Activated naive CD8-positive, alpha-beta T cell treated with anti-CD3 and anti-CD28 coated beads for 36 hours (primary cell): ENCODE measurements at places on chromosomes 3 and 15. TPM values are rescaled to one million over a fixed set of nuclear protein-coding genes. Genes with fewer than 3 reads are reported as not detected.

GRCh38 chr3:149179220-149179619 lies 42.4 kb downstream of the CP start:
- DNase-seq = no peak

GRCh38 chr3:17901893-17902292 lies 159.5 kb upstream of the TBC1D5 start:
- no peak for DNase-seq

GRCh38 chr15:79505956-79506355 lies 73.8 kb downstream of the MINAR1 start:
- DNase-seq = no peak

DNA sequence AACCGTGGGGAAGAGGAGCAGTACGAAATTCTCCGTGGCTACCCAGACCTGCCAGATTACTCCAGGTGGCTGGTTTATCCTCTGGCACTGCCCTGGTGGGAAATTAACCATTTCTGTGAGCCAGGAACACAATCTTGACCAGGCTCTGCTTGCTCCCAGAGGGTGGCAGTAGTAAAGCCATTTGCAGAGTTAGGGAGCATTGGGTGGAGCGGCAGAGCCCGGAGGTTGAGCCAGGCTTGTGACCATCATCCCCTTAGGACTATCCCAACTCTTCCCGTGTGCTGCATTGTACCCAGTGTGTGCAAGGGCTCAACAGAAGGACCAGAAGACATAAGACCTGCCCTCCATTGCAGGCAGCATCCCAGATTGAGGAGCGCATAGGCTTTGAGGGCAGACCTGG lies 5.3 kb downstream of the KNG1 start:
- no peak for DNase-seq

GRCh38 chr3:30258426-30259392 lies 347.7 kb upstream of the TGFBR2 start:
- DNase-seq = no peak

- no peak for DNase-seq
Measured at GRCh38 chr3:22922317-22922716, 280.8 kb upstream of the UBE2E2 start.

GRCh38 chr3:128590948-128591347 lies 59.7 kb downstream of the RPN1 start:
- no peak for DNase-seq

GRCh38 chr3:171851660-171852058 lies 8.5 kb downstream of the TMEM212 start:
- no peak for DNase-seq

GRCh38 chr3:9087831-9088413 lies 124.7 kb upstream of the RAD18 start:
- DNase-seq = no peak

- DNase-seq = no peak
Measured at GRCh38 chr3:65473736-65474135, 565.0 kb downstream of the MAGI1 start.

DNA sequence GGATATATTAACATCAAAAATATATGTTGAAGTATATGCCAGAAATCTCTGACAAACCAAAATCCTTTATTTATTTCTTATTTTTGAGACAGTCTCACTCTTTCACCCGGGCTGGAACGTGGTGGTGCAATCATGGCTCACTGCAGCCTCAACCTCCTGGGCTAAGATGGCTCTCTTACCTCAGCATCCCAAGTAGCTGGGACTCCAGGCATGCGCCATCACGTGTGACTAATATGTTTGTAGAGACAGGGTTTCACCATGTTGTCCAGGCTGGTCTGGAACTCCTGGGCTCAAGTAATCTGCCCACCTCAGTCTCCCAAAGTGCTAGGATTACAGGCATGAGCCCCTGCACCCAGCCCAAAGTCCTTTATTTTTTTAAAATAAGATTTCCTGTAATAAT lies 11.9 kb downstream of the FAIM start:
- no peak for DNase-seq

DNA sequence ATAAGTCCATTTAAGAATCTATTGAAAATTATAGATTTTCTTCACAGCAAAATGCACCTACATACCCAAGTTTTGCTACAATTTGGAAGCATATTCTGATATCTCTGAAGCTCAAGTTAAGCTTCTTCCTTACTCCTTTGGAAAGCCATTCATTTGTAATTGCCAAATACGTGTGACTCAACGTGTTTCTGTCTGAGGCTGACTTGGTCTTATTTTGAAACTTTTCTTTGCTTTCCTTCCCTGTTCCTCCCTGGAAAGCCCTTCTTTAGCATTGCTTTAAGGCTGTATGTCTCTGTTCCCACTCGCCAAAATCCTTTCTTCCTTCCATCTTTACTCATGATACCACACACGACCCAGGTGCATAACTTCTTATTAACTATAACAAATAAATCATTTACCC lies 232.0 kb downstream of the ZBBX start:
- DNase-seq = no peak

DNA sequence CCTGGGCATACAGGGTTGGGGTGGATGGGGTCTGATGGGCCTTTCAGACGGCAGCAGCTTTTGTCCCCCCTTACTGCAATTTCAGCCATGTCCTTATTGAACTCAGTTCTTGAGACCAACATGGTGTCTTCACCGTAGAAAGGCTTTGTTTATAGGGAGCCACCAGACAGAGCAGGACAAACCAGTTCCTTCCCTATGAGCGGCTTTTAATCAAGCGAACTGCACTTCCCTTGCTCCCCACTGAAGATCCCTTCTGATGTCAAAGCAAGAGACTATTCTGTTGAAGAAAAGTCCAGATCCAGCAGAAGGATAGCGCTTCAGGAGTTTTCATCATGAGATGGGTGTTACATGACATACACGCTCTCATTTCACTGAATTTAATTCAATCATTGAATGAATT lies 100.4 kb downstream of the CD47 start:
- DNase-seq = no peak

DNA sequence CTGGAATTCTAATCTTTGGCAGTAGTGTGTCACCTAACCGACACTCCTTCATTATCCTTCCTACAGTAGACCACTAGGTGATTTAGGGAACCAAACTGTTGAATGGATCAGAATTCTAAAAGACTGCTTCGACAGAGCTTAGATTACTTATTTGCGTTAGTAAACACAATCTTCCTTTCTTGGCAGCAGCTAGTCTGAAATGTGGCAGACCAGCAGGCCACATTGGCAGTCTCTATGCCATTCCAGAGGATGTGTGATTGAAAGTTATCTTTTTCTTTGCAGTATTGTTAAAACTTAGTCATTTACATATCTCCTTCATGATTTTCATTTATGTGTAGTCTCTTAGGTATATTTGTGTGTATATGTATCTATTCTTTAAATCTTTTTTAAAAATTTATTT lies 23.6 kb downstream of the MBNL1 start:
- no peak for DNase-seq

DNA sequence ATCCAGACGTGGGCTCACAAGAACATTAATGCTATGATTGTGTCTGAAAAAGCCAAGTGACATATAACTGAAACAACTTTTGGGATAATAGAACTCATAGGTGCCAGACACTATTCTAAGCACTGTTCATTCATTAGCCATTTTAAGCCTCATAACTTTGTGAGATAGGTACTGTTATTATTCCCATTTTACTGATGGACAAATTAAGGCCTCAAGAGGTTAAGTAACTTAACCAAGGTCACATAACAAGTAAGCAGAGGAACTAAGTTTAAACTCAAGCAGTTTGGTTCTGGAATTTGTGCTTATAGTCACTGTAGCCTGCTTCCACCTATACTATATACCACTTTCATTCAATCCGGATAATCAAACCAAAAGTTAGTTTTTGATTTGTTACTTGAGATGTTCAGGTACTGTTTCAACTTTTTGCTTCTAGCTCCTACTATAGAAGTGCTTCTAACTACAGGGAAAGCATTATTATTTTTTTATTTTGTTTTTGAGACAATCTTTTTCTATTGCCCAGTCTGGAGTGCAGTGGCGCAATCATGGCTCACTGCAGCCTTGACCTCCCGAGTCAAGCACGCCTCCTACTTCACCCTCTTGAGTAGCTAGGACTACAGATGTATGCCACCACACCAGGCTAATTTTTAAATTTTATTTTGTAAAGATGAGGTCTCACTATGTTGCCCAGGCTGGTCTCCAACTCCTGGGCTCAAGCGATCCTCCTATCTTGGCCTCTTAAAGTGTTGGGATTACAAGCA lies 41.9 kb downstream of the TIPARP start:
- DNase-seq = no peak

GRCh38 chr15:48795901-48796300 lies 15.0 kb downstream of the CEP152 start:
- DNase-seq = no peak

- no peak for DNase-seq
Measured at GRCh38 chr3:71465371-71466036, 118.0 kb downstream of the FOXP1 start.

DNA sequence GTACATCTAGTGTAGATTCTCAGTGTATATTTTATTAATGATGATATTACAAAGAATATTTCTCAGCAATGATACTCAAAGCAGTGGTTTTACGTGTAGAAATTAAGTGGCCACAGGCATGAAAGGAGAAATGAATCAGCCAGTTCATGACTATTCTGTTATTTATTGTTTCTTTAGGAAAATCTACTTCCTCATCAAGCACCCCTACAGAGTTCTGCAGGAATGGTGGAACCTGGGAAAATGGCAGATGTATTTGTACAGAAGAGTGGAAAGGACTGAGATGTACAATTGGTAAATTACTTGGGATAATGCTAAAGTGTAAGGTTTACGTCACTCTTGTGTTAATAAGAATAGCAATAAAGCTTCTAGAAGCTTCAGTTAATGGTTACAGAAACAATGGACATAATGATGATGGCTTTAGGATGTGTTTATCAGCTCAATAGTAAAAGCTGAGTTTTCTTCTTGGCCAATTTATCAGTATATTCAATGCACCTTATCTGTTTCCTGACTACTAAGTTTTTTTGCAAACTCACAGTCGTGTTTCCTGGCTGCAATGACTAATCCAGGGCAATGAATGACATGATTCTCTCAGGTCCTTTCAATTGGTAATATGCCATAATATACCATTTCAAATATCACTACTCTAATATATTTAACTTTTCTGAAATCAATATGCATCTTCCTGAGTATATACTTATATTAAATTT lies 20.2 kb downstream of the ADGRG7 start:
- DNase-seq = no peak

DNA sequence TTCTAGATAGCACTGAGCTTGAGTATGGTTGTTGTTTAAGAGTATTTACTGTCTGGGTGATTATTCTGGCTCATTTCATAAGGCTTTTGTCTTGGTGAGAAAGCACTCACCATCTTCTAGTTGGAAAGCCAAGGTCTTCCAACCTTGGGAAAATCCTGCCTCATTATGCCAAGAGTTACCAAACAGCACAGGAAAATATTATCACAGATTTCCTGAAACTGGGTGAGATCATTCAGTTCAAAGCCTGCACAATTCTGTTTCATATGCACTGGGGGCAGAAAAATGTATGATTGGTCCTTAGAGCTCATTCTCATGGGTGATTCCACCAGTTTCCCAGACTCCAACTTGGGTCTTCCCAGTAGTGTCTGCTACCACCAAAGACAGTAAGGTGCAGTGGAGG lies 291.8 kb downstream of the RORA start:
- DNase-seq = no peak

CAND2 gene
- total RNA-seq = 2.6 TPM

RFTN1 gene
- total RNA-seq = 84.8 TPM

ADGRG7 gene
- total RNA-seq = not detected

GPR176 gene
- 0.12 TPM for total RNA-seq
